ENCODE measurements at places on chromosomes 1 and 21.

- peak; percentile 86 for DNase-seq
These were observed 3.3 kb upstream of the SLC45A1 start for GRCh38 chr1:8314346-8315280.

DNA sequence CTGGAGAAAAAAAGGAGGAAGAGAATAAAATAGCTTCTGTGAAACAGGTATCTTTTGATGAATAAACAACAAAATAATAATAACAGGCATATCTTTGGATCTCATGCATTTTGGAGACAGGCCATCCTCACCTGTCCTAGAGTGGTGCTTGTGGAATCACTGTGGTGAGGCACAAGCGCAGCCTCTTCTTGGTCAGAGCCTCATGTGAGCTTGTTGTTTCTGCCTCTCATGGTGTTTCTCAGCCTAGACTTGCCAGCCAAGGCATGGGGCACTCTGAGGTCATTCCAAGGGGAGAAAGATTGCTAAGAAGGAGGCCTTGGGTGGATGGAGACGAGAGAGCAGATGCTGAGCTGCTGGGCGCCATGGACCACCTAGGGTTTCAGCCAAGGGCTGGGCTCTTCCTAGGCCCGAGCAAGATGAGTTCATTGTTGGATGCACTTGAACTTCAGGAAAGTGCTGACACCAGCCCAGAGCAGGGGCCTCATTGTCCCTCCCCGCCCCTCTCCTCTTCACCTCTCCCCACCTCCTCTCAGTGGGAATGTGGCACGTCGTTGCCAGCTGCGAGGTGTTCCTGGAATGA lies 49.5 kb downstream of the ATP5PO start:
- DNase-seq = no peak

GRCh38 chr1:156658945-156659574 lies 17.1 kb downstream of the BCAN start:
- no peak for DNase-seq

GRCh38 chr21:31173881-31174555 lies 135.7 kb upstream of the KRTAP19-8 start:
- peak; percentile 50 for DNase-seq

- DNase-seq = no peak
These were observed 119.3 kb upstream of the BMP8A start for GRCh38 chr1:39372105-39372504.

DNA sequence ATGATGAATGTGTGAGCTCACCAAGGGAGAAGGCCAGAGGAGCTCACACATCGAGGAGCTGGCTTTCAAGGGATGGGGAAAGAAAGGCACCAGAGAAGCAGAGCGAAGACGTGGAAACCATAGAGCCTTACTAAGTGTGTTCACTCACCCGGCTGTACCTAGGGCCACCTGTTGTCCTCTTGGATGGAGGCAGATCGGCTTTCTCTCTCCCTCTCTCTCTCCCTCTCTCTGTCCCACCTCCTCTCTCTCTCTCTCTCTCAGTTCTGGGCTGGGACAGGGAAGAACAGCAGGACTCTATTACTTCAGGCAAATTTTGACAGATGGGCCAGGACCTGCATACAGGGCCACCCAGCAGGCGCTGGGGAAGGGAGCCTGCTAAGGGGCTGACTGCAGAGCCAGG lies 64.8 kb downstream of the HIVEP3 start:
- DNase-seq = no peak

- no peak for DNase-seq
These were observed 149.7 kb downstream of the TGFBR3 start for GRCh38 chr1:91736146-91736714.

DNA sequence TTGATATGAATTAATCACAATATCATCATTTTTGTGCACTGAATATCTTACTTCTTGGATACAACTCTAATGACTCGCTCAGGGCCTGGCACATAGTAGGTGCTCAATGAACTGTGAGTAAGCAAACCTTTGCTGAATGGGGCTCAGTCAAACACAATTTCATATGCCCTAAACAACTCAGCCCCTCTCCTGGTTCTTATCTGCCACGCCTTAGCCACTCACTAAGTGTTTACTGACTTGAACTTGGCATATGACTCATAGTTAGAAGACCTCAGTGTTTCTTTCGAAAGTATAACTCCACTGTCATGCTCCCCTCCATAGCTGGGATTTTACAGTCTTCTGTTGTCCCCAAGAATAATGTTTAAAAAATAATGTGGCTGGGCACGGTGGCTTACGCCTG lies 4.8 kb upstream of the IFNLR1 start:
- DNase-seq = no peak

GRCh38 chr1:244836584-244836983 lies 1.1 kb downstream of the COX20 start:
- DNase-seq = no peak

- DNase-seq = no peak
These were observed 104.9 kb downstream of the PTGS2 start for GRCh38 chr1:186575348-186575747.

GRCh38 chr1:225482421-225482950 lies 54.6 kb upstream of the LBR start:
- DNase-seq = no peak

GRCh38 chr1:35932158-35932636 lies 1.3 kb downstream of the AGO3 start:
- no peak for DNase-seq

DNA sequence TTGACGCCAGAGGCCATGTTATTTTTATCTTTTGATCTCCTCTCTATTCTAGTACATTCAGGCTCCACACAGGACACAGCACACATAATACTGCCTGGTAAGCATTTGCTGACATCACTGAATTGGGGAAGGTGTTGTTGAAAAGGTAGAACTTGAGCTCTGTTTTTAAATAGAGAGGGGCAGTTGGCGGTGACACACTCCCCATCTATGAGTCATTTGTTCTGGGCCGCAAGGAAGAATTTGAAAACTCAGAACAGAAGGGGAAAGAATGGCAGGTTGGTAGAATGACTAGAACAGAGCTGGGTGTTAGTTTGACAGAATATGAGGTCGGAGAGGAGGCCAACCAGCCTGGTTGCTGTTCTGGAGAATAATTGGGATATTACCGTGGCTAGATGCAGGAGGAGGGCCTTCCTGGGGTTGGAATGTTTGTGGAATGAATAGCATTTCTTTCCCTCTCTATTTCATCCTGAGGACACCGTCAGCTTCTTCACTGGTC lies 52.1 kb upstream of the ERRFI1 start:
- no peak for DNase-seq

GRCh38 chr1:155479205-155479604 lies 83.4 kb downstream of the ASH1L start:
- DNase-seq = no peak

DNA sequence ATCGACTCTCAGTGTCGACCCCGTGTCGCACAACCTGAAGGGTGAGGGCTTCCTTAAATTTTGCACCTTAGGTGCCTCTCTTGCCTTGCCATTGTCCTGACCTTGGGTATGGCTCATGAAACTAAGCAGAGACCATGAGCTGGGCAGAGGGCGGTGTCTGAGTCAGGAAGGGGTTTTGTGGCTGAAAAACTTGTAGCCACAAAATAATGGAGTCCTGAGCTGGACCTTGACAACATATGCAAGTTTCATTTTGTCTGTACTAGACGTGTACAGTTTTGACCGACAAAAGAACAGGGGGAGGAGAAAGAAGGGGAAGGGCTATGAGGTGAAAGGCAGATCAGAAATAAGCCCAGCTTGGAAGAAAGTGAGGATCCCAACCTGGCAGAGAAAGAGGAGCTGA lies 8.3 kb upstream of the RUNX1 start:
- no peak for DNase-seq

GRCh38 chr1:233045588-233045987 lies 95.2 kb downstream of the NTPCR start:
- no peak for DNase-seq

- DNase-seq = no peak
These were observed 2.2 kb upstream of the KCNA3 start for GRCh38 chr1:110676970-110677369.

DNA sequence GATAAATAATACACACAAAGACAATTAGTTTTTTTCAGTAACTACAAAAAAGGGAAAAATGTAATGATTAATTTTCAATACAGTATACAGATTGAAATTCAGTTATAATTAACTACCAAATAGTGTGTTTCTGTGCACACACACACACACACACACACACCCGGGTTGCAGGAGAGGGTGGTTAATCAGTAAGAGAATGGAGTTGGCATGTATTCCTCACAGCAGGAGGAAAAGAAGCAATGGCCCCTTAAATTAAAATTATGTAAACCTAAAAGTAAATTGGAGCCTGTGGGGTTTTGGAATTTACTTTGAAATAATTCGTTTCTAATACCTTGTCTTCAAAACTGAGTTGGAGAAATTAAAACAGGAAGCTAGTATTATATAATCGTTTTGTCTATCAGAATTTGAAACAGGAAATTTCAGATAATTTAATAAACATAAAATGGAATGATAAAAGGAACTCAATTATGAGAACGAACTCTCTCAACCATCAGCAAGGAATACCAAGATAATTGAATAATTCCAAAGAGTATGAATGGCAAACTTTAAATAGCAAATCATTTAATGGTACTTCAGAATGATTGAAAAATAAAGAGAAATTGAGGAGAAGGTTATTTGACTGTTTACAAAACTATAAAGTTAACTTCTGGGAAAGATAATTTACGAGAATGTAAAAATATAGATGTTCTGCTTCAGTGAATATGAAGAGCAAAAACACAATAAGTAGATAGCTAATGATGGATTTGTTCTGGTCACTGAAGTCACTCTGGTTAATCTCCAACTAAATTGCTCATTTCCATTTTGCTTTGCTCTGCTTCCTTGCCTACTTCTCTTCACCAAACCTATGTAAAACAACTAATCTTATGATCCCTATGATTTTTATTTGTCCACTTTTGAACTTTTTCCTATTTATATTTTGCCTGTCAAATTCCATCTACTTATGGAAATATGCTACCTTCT lies 547.9 kb upstream of the ZP4 start:
- no peak for DNase-seq

DNA sequence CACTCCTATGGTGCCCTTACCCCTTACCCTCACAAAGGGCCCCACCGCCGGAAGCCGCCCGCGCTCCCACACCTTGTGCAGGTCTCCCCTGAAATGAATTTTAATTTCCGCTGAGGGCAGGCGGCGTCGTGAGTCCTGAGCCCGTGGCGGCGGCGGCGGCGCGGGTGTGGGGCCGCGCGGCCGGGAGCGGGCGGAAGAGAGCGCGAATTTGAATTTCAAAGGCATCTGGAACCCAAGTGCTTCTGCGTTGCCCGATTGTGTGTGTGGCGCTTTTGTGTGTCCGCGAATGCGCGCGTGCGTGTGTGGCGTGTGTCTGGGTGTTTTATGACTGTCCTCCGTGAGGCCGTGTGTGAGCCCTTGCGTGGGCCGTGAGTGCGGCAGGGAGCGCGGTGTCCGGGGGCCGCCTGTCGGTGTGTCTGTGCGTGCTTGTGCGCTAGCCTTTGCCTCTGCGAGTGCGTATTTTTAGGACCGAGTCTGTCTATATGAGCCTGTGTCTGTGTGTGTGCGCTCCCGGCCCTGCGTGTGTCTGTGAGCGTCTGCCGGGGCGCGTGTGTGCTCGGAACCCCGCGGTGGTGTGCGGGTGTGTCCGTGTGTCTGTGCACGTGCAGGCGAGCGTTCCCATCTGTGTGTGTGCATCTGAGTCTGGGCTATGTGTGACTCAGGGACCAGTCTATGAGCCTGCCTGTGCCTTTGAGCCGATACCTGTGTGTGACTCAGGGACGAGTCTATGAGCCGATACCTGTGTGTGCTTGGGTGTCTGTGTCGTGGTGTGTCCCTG lies 7.9 kb upstream of the ADGRB2 start:
- no peak for DNase-seq

DNA sequence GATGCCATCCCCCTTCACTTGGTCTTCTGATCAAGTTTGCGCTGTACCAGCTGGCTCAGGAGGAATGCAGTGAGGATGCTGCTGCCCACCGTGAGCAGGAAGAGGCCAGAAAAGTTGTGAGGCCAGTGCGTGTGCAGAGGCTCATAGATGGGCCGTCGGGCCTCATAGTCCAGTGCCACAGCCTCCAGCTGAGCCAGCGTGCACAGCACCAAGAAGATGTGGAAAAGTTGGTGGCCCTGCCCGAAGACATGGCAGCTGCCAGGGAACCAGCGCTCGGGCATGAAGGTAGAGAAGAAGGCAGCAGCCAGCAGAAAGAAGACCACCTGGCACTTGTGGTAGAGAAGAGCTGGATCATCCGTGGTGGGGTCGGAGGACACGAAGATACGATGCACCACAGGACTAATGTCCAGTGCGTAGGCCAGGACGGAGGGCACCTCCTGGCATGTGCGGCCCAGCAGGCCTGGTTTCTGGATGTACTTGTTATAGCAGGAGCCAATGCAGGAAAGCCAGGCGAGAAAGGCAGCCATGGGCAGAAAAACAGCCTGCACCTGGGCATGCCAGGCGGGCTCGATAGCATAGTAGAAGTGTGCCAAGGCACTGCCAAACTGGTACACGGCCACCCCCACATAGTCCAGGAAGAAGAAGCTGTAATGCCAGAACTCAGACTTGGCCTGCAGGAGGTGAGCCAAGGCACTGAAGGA lies 3.7 kb upstream of the AUNIP start:
- no peak for DNase-seq

- no peak for DNase-seq
These were observed 36.5 kb downstream of the DPT start for GRCh38 chr1:168692472-168692871.

DNA sequence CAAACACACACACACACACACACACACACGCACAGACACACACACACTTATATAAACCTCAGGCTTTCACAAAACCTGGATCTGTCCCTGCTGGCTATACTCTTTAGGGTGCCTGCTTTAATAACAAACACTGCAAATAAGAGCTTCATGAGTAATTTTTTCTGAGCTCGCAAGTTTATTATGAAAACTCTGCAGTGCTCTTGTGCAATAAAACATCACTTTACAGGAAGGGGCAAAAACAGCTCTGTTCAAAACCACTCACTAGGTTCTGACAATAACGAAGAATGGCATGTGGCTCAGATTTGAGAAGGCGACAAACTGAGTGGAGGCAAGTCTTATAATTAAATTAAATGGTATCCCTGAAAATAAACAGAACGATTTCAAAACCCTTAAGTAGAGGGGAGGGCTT lies 42.6 kb upstream of the CTPS1 start:
- DNase-seq = no peak

DNA sequence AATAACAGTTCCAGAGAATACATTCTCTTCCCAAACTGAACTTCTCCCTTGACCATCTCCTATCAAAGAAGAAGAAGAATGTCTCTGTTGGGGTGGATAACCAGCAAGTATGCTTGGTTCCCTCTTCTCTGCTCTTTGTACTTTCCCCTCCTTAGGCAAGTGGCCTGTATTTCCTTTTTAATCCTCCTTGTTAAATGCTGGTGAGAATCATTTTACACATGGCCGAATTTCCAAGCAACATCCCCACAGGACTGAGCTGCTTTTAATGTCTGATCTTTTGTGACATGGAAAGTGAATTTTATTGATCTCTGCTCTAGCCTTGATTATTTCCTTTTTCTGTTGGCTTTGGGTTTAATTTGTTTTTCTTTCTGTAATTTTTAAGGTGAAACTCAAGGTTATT lies 336.7 kb downstream of the DUSP10 start:
- no peak for DNase-seq

- DNase-seq = no peak
These were observed 1.8 kb upstream of the LIN9 start for GRCh38 chr1:226310637-226311195.

DNA sequence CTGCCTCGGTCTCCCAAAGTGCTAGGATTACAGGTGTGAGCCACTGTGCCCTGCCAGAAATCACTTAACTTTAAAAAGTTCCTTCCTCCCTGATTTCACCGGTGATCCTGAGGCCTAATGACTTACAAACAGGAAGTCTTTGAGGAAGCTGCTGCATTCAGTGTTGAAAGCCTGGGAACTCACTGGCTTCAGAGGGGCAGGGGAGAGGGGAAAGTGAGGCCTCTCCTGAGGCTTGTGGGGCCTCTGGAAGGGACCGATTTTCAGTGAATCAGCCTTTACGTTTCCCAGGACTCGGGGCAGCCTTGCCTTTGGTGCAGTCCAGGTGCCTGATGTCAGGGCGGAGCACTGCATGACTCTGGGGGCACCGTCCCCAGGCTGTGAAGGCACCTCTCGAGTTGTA lies 30.1 kb upstream of the ARHGEF10L start:
- no peak for DNase-seq
